A549 treated with DMSO at 1 μM for 4 hours (cell line): ENCODE measurements at places on chromosomes 7 and 10. TPM values are rescaled to one million over a fixed set of nuclear protein-coding genes. Genes with fewer than 3 reads are reported as not detected.

PITX3 gene
- total RNA-seq: 0.25 to 0.37 TPM (median 0.30 TPM) in 4 of 5 replicates, not detected in the other

COMMD3 gene
- 47.6 to 57.0 TPM (median 51.3 TPM) in 5 replicates for total RNA-seq

TRIM74 gene
- total RNA-seq: 0.27 to 0.52 TPM (median 0.43 TPM) in 4 of 5 replicates, not detected in the other

FAM53B gene
- total RNA-seq: 11.1 to 14.6 TPM (median 13.1 TPM) in 5 replicates

ASAH2 gene
- total RNA-seq: 0.80 to 3.3 TPM (median 1.3 TPM) in 5 replicates

MLXIPL gene
- 0.25 to 1.4 TPM (median 1.0 TPM) in 5 replicates for total RNA-seq
